ENCODE measurements at places on chromosomes 16 and 17. TPM values are rescaled to one million over a fixed set of nuclear protein-coding genes. Genes with fewer than 3 reads are reported as not detected.
A peak's percentile ranks its signal among the peaks of the same experiment; 100 is the strongest.

DNA sequence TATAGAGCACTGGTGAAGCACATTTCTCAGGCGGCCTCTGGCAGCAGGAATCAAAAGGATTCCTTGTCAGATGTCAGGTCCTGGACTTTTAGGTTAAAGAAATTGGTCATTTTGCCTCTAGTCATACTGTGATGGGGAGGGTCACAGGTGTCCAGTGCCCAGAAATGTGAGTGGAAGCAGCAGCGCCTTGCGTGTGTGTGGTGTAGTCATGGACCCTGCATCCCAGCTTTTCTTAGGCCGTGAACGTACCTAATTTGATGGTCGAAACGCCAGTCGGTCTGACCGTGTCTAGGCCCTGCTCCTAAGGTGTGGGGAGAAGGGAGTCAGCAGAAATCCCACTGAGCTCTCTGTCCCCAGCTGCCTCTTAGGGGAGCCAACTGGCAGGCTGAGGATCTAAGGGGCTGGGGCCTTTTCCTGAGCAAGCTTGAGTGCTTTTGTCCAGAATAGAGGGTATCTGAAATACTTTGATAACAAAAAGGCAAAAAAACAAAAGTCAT is 32.0 kb downstream of the POLR3E start:
- peak; percentile 73 for DNase-seq

DNA sequence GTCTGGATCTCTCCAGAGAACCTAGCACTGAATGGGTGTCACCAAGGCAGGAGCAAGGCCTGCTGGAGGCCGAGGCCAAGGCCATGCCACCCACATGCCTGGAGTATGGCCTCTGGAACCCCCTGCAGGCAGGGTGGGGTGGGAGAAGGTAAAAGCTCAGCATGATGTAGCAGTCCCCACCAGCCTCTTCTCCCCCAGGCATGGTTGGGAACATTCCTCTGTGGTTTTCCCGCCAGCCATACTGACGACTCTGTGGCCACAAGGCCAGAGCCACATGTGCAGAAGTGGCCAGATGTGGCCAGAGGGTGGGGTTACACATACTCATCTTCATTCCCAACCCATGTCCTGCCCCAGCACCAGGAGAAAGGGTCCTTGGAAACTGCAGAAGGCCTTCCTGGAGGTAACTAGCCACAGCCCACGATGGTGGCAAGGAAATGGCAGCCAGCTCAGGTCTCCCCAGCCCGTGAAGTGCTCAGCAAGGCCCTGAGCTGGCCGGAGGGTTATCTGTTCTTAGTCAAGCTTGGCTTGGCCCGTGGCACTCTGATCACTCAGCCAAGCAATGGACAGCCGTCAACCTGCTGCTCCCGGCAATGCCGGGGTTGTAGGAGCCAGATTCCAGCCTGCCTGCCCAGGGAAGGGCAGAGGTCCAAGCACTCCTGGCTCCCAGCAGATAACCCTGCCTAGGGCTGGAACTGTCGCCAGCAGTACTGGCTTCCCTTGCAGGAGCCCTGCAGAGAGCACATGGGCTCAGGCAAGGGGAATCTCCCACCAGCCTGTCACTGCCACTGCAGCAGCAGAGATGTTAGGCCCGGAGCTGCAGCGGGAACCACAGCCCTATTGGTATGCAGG is 26.1 kb downstream of the HDAC5 start:
- no peak for DNase-seq

Gene PPP1R27
- 0.62 TPM for total RNA-seq

Gene CTRB2
- not detected for total RNA-seq

Gene COX6A2
- total RNA-seq = not detected

Gene BAIAP3
- total RNA-seq = 0.42 TPM

DNA sequence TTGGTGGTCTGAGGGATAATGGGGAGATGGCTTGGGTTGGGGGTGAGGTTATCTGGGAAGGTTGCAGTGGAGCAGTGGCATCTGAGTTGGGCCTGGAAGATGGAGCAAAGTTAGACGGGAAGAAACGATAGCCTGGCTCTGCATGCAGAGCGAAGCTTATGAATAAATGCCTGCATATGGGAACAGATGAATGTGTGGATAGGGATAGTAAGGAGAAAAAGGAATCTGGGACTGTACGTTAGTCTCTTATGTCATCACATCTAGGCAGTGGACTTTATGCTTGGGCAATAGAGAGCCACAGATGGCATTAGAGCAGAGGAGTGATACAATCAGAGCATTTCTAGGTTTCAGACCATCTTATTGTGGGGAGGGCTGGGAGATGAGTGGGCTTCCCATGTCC is 33.0 kb downstream of the CPNE2 start:
- no peak for DNase-seq

Gene TBC1D3D
- total RNA-seq = 0.91 TPM

DNA sequence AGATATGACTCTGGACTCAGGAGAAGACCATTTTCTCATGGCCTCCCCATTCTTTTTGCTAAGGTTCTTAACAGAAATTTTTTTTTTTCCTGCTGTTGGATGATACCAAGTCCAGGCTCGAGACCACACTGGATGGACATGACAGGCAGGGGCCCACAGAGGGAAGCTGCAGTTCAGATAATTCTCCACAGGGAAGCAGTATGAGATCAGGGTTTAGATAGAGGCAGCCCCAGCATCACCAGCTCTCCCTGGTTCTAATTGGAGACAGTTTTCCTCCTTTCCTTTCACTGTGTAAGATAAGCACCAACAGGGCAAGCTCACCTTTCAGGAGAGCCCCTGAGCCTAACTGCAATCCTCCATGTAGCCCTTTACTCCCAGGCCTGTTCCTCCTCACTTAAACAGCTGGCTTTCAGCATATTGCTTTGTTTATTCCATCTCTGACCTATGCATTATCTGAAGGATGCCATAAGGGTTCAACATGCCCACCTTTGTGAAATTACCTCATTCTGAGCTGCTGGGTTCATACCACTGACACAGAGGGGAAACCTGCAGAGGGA is 108.1 kb downstream of the SNX11 start:
- no peak for DNase-seq

Gene PRR29
- not detected for total RNA-seq

DNA sequence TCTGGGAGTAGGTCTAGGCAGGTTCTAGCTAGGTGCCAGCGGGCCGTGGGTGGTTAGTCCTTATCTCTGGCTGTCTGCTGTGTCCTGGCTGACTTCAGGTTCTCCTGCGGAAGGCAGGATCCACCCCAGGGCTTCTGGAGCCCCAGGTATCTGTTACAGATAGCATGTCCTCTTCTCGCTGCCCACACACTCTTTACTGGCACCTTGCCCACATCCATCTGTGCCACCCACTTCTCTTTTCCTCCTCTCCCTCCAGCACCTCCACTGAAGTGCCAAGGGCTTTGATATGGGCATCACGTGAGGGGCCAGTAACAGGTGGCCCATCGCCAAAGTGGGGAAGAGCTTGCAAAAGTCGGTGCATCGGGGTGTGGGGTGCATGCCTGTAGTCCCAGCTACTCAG is 4.6 kb upstream of the MPP2 start:
- no peak for DNase-seq

Gene SNAI3
- not detected for total RNA-seq

- DNase-seq = no peak
These were observed 15.9 kb upstream of the ICAM2 start for GRCh38 chr17:64036198-64036922.

DNA sequence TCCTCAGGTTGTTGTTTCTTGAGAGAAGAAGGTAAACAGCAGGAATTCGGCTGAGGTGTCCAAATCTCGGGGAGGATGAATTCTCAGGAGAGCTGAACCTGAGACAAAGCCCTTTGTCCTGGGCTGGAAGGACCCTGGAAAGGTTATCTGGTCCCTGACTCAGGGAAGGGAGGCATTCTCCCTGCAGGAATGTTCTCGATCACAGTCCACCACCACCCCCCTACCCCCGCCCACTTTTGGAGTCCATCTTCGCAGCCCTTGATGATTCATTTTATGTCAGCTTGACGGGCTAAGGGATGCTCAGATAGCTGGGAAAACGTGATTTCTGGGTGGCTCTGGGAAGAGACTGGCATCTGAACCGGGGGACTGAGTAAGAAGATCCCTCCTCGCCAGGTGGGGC is 1.4 kb upstream of the CEP295NL start:
- no peak for DNase-seq

Gene TAOK1
- 81.1 TPM for total RNA-seq

All from osteocyte (in vitro differentiated cells).